Activated CD4-positive, alpha-beta T cell treated with anti-CD3 and anti-CD28 coated beads, Interleukin-10, Interleukin-2, amounts not matched to agents 100 ng/mL and 50 ng/mL, durations not matched to agents 16 hours and 8 hours (primary cell): ENCODE measurements at places on chromosomes 12 and 14.

DNA sequence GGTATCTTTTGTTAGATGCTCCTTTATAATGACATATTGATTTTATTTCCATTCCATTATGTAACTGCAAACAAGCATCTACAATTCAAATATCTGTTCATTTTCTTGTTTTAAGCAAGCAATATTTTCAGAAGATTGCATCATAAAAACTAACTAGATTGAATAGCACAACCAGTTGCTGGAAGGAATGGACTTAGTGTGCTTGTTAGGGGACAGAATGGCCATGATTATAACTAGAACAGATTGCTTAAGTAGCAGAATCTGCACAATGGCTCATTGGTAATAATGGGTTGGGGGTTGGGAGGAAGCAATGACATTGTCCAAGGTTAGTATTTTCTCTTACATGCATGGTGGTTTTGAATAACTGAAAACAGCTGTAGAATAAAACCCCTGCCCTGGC lies 939.5 kb downstream of the SLC16A7 start:
- DNase-seq: no peak

- no peak for DNase-seq
Measured at GRCh38 chr14:53793790-53794505, 162.7 kb downstream of the BMP4 start.

DNA sequence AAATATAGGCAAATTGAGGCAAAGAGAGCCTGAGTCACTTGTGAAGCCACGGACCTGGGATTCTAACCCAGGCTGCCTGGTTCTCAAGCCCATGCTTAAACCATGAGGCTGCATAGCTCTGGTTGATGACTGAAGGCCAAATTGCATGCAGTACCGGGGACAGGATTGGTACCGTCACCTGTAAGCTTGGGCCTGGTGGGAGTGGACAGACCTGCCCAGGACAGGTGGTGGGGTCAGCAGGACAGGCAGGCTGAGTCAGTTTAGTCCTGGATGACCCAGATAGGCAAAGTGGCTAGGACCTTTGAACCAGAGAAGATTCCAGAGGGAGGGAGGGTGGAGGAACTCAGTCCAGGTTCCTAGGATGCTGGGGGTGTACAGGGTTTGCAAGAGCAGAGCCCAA lies 25.8 kb downstream of the RIN3 start:
- no peak for DNase-seq

GRCh38 chr12:12349711-12350665 lies at the start of gene MANSC1:
MANSC1 (minus strand) TSS chr12:12350242; CDS start chr12:12343314, 6,928 bp downstream.
- DNase-seq: peak; percentile 59

GRCh38 chr14:97832776-97833175 lies 1035.6 kb downstream of the VRK1 start:
- DNase-seq: no peak

DNA sequence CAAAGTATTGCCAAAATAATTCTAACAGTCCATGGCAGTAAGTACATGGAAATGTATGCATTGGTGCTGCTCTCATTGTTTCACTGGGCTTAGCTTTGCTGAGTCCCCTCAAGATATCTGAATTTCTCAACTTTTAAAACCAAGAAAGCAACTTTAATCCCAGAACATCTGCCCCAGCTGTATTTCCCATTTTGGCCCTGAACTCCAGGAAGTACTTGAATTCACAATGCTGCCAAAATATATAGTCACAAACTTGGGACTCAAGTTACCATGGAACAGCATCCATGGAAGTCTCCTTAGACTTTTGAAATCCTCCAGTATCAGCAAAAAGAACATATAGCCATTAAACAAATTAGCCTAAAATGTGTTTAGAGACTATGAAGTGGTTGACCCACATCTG lies 78.5 kb upstream of the FLRT2 start:
- DNase-seq: no peak

GRCh38 chr12:121236776-121237175 lies 26.8 kb downstream of the P2RX4 start:
- no peak for DNase-seq
